ENCODE measurements at places on chromosomes 7 and 10.

DNA sequence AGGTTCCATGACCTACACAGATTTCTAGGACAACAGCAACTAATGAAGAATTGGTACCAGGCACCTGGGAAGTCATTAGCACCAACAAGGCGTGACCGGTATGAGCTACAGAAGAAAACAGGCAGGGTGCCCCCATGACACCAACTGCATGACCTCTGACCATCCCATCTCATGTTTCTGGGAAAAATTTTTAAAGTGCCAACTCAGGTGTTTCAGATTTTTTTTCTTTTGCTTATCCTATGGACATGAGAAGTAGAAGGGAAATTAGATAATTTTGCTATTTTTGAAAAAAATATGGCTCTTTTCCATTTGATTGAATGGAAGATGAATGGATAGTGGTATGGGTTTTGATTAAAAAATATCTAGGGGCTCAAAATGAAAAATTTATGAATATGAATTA, 154.8 kb downstream of the NRCAM start:
- DNase-seq = no peak

DNA sequence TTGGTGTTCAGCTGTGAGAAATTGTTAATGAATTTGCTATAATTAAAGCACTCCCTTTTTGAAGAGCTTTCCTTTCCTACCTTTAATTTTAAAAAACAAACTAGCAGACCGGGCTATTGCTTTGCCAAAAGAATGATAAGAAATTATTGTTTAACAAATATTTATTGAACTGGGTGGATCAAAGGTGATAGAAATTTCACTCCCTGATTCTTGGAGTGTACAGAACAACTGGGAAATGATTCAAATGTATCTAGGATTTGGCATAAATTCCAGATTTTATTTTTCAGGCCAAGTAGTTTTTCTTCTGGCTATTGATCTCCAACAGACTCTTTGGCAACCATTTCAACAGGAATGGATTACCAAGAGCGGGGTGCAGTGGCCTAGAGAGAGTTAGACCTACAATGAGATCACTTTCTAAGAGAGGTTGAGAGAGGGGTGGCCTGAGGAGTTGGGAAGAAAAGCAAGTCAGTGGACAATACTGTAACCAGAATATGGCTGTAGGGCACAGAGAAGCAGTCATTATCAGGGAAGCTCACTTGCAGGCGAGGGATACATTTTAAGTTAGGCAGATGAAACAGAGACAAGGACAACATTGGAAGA, 71.9 kb downstream of the PLXDC2 start:
- DNase-seq = no peak

DNA sequence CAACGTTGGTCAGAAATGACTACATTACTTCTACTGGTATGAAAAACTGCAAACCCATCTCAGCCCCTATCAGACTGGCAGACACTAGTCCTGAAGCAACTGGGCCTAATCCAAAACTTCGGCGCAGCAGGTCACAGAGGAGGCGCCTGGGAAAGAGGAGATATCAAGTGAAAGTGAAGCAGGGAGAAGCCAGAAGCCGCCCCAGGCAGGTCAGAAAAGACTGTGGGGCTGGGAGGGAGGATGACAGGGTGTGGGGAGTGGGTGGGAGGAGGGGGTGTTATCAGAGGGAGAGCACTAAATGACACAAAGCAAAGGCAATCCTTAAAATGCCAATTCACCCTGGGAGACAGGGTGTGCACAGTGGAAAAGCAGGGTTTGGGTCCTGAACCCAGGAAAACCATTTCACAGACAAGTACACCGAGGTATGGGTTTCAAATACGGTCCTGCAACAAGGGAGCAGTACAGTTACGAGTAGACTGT, 731 bp downstream of the CHCHD3 start:
- DNase-seq = no peak

- DNase-seq = no peak
These were observed 15.2 kb downstream of the ANLN start for GRCh38 chr7:36404639-36405408.

DNA sequence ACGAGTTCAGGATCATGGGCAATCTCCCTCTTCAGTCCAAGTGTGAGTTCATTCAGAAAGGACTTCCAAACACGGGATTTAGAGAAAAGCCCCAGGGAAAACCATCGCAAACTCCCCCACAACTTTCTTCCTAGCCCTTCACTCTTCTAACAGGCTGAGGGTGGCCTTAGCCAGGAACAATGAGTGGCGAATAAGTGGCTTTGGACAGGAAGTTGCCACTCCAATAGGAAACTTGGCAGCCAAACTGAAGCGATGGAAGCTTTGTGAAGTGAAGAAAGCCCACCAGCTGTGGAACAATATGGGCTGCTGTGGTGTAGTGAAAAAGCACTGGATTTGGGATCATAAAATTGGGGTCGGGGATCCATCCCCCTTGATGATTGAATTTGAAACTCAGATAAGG, 193.2 kb downstream of the TEX36 start:
- DNase-seq = no peak

All from right forelimb (tissue), 1 donor.